ENCODE measurements at places on chromosomes 1 and 21.

DNA sequence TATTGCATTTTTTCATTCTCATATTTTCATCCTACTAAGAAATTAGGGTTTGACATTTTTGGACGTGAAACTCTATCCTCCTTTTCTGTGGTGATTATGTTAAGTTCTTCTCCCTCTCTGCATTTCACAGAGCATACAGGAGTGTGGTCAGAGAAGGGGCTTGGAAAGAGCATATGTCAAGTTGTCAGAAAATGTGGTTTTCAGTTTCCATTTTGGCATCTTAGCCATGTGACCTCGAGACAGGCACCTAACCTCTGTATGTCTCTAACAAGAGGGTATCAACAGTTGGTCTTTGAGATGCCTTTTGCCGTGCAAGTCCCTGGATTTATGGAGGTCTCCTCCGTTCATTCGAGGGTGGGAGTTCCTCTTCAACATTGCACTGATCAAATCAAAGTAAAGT, 140.7 kb downstream of the CYYR1 start:
- DNase-seq: no peak

GRCh38 chr1:61604684-61605083, 120.3 kb downstream of the TM2D1 start:
- DNase-seq: no peak

DNA sequence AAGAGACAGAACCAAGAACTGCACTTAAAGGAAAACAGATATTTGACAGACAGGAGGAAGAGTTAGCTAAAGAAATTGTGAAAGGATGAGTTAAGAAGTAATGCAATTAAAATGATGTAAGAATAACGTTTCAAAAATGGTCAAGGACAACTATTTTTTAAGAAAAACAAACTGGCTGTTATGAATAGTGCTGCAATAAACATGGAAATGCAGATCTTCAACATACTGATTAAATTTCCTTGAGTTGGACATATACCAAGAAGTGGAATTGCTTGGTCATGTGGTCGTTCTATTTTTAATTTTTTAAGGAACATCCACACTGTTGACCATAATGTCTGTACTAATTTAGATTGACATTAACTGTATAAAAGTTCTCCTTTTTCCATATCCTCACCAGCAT, 23.1 kb upstream of the PHTF1 start:
- no peak for DNase-seq

- no peak for DNase-seq
Measured at GRCh38 chr1:155657463-155657862, 31.1 kb downstream of the YY1AP1 start.

GRCh38 chr1:156998840-156999500, 46.6 kb downstream of the ARHGEF11 start:
- no peak for DNase-seq

DNA sequence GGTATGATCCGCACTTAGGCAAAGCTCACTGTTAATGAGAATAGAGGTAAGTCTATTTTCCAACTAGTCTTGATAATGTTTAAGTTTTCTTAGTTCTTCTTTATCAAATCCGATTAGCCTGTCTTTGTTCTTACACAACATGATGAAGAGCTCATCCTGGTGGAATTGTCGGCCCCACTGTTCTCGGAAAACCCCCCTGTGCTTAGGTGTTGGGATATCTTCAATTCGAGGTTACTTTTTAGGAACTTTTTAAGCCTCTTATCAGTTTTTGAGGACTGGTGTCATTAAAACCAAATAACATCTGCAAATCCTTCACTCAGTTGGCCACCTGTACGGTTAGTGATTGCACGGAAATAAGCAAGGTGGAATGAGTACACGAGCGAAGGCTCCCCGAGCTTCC, 60.7 kb upstream of the KIF26B start:
- no peak for DNase-seq

GRCh38 chr21:31997191-31997590, 124.4 kb downstream of the HUNK start:
- DNase-seq: no peak

GRCh38 chr1:84876353-84876752, 16.7 kb downstream of the LPAR3 start:
- DNase-seq: peak; percentile 36

DNA sequence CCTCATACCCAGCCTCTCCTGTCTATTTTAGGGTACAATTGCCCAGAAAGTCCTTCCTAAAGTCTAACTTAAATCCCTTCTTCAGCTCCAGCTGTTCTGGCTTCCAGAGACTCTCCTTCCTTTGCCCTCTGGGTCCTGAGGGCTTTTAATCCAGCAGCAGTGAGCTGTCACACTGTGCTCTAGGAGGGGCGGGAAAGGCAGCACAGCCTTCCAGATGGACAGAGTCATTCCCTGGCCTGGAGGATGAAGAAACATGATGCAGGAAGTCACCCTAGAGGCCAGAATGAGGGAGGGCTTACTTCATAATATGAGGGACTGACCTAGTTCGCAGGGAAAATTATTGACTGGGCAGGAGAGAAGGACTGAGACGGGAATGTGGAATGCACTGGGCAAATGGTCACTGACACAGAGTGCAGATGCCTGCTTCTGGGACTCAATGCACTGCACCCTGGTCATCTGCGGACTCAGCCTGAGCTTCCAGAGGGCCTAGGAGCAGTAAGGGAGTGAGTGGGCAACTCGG, 1.3 kb downstream of the SH2D2A start:
- DNase-seq: no peak

DNA sequence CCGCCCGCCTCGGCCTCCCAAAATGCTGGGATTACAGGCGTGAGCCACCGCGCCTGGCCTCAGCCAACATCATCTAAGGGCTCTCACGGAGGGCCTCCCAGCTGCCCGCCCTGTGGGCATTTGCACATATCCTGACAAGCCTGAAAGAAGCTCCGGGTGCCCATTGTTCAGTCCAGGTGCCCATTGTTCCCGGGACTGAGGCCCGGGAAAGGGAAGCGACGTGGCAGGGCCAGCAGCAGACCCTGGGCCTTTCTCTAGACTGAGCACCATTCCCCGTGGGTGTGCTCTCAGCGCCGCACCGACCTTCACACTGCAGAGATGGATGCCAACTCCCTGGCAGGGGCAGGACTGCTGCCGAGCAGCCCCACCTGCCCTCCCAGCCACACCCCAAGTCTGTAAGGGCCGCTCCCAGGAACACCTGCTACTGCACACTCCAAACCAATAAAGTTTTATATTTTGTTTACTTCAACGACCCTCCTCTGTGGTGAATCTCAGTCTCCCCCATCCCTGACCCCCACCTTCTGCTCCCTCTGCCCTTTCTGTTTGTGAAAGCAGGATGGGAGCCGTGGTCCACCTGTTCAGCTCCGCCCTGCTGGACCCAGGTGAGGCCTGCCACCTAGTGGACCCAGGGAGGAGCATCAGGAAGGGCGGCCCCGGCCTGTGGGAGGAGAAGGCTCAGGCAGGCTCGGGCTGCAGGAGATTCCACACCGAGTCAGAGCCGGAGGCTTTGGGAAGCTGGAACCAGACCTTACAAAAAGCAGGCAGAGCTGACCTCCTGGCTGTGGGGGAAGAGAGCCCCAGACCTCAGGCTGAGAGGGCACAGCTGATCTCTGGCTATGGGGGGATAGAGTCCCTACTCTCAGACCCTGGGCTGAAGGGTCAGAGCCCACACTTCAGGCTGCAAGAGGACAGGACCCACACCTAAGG, 1.1 kb upstream of the TMEM82 start:
- DNase-seq: peak; percentile 67
